ENCODE measurements at places on chromosomes 2 and 18.

GRCh38 chr18:54233747-54234146 is 9.3 kb upstream of the MBD2 start:
- DNase-seq = no peak

- peak; percentile 35 for DNase-seq
Measured at GRCh38 chr18:57803103-57803969, at the start of gene ATP8B1. Gene ATP8B1 (minus strand): TSS chr18:57803315. CDS start chr18:57731807, 71,508 bp downstream.

- no peak for DNase-seq
Measured at GRCh38 chr2:128405467-128405900, 86.8 kb upstream of the HS6ST1 start.

DNA sequence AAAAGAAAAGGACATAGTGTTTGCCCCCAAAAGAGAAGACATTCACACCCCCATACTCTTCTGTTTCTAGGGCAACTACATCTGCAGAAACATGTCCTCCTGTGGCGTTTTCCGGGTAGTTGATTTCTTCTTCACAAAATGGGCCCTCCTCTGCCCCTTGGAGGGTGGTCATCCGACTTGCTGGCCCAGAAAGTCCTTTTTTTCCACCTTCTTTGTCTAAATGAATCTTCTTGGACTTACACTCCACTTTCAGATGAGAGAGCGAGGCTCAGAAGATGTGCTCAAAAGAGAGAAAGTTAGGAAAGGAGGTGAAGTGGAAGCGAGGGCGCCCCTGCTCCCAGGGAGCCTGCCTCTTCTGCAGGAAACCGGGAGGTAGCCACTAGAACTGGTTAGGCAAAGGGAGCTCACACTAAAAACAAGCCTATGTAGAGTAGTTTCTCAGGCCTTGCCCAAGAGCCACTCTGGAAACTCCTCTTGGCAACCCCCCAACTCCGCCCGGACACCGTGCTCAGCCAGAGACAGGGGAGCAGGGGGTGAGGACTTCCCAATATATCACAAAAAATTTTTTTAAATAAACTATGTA is 10.2 kb upstream of the SIX3 start:
- no peak for DNase-seq

GRCh38 chr18:48826806-48827205 is 124.0 kb downstream of the SMAD7 start:
- no peak for DNase-seq

DNA sequence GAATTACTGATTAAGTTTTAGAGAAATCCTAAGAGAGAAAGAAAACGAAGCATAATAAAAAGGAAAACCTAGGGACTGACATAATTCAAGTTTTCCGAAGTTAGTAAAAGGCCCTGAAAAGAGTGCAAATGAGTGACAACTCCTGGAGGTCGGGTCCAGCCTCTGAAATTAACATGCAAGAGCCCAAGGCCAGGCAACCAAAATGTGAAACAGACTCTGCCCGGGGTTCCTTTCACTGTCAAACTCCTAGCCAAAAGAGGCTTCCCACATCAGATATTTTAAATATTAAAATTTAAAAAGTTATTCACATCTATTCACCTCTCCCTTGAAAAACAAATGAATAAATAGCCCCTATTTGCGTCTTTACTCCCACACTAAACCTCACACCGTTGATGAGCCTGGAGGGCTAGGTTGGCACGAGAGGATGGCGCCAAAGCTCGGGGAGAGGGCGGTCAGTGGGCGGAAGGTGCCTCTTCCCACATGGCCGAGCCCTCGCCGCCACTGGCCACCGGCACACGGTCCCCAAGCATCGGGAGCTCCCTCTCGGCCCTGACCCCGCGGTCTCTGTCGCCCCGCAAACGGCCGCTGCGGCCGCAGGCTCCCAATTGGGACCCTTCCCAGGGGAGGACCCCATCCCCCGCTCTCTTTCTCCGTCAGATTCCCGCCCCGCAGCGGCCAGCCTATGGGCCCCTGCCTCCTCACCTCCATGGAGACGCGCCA is 630 bp downstream of the PPM1G start:
- peak; percentile 40 for DNase-seq

DNA sequence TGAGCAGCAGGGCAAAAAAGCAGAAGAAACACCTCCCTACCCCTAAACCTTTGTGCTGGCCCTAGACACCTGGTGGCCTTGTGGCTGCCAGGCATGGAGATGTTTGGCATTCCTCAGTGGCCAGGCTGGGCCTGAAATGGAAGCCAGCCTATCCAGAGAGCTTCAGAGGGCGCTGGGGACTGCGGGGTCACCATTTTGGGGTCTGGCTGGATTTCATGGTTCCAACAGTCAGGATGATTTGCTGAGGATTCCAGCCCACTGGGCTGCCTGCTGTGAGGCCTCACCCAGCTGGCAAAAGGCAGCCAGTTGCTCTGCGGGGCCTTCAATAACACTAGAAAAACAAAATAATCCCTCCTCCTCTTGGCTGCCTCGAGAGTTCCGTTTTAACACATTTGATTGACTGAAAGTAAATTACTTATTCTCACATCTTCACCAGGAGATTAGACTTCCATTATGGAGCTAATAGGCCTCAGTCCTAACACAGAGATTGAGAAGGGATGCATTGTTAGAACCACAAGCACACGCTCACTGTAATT is 154.1 kb downstream of the EN1 start:
- no peak for DNase-seq

- DNase-seq = no peak
Measured at GRCh38 chr18:52537261-52537660, 197.3 kb downstream of the DCC start.

DNA sequence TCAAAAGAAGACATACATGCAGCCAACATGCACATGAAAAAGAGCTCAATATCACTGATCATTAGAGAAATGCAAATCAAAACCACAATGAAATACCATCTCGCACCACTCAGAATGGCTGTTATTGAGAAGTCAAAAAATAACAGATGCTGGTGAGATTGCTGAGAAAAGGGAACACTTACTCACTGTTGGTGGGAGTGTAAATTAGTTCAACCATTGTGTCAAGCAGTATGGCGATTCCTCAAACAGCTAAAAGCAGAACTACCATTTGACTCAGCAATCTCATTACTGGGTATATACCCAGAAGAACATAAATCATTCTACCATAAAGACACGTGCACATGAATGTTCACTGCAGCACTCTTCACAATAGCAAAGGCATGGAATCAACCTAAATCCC is 95.5 kb upstream of the XIRP2 start:
- no peak for DNase-seq

- DNase-seq = no peak
Measured at GRCh38 chr2:160510617-160511016, 17.0 kb upstream of the RBMS1 start.

GRCh38 chr2:241803387-241804325 is 5.3 kb upstream of the NEU4 start:
- peak; percentile 74 for DNase-seq
